ENCODE measurements at places on chromosomes 5 and 9.

DNA sequence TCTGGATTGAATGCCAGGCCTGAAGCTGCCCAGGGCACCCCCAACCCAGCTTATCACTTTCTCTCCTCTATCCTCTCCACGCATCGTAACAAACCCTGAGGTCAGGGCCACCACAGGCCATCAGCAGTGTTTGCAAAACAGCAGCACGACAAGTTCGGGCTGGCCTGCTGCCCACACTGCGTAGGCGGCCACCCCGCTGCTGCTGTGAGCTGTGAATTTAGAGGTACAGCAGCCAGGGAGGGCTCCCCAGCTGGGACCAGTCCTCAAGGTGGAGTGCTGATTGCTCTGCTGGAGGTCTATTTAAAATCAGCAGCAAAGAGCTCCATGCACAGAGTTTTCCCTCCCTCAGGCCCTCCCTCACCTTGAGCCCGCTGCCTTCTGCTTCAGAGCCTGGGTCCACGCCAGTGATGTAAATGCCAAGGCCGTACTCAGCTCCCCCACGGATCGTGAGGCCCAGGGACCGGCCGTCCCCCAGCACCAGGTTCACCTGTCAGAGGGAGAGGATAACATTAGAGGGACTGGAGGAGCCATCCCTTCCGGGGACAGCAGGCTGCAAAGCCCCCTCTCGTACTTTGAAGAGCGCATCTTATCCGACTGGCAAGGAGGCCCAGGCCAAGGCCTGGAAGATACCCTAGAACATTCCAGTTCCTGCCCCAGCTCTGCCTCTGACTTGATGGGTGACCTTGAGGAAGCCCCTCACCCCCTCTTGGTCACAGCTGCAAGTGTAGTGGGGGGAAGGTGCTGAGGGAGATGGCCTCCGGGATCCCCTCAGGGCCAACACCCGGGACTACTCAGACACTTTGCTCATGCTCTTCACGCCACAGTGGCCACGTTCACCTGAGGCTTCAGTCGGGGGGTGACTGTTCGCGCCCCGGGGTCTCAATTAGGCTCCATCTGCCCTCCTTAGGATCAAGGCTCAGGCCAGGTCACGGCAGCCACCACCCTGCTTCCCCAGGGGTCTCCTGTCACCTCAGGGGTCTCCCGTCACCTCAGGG lies 39.1 kb downstream of the WHRN start:
- DNase-seq = no peak

GRCh38 chr5:132363431-132364112 lies 5.9 kb upstream of the SLC22A5 start:
- DNase-seq = peak; percentile 89

GRCh38 chr5:147098233-147098790 lies 136.5 kb upstream of the STK32A start:
- peak; percentile 37 for DNase-seq

DNA sequence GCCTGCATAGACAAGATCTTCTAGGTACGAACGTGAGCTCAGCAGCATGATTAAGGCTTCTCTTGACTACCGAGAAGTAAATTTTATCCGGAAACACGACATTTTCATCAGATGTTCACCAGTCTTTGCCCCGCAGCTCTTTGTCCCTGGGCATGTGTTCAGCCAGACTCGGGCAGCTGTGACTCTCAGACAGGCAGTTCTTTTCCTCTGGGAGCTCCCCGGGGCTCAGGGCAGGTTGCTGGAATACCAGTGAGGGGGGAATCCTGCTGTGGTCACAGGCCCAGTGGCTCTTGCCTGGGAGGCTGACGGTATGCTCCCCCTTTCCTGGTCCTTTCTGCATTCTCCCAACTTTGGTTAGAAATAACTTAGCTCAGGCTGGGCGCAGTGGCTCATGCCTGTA lies 186.1 kb downstream of the GNA14 start:
- no peak for DNase-seq

DNA sequence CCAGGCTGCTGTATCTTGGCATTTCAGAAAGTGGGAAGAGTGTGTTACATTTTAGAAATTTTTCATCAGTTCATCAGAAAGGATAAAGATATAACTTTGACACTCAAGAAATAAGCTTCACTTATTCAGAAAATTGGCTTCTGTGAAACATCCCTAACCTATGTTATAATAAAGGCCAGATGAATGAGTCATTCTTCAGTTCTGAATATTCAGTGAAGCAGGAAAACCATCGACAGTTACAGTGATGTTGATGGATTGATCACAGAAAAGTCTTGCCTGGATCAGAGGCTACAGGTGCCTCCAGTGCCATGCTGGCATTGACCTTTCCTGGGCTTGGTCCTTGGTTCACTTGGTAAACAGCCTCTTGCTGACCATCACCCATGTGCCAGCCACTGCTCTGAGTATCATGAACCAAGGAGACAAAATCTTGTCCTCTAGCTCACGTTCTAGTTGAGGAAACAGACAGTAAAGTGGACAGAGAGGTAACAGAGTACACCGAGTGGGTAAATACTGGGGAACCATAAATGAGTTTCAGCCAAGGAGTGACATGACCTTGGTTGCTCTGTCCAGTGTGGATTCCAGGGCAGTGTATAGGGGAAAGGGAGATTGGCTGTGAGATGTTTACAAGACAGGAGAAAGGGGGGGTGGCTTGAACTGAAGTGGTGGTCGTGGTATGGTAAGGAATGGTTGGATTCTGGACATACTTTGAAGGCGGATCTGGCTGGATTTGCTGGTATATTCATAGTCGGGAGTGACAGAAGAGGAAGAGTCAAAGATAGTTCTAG lies 98.6 kb downstream of the AMBP start:
- DNase-seq = no peak

DNA sequence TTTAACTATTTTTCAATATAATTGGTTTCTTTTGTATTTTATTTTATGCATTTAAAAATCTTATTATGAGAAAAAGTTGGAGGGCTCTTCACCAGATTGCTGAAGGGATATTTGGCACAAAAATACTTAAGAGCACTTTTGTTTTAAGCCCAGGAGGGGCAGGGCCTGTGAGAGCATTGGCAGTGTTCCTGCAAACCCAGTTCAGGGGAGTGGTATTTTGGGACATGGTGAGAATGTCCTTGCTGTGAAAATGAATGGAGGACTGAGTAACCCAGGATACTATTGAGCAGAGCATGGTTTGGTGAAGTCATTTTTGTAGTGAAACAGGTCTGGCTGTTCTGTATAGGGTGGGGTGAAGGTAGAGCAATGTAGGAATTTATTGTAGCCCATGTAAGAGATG lies 121.4 kb downstream of the KCTD16 start:
- no peak for DNase-seq

GRCh38 chr9:107046692-107047091 lies 183.7 kb downstream of the ZNF462 start:
- DNase-seq = no peak

GRCh38 chr5:172666251-172666650 lies 25.2 kb downstream of the NEURL1B start:
- no peak for DNase-seq

- DNase-seq = peak; percentile 38
Observed at GRCh38 chr5:112186401-112186990, 232.6 kb downstream of the EPB41L4A start.

DNA sequence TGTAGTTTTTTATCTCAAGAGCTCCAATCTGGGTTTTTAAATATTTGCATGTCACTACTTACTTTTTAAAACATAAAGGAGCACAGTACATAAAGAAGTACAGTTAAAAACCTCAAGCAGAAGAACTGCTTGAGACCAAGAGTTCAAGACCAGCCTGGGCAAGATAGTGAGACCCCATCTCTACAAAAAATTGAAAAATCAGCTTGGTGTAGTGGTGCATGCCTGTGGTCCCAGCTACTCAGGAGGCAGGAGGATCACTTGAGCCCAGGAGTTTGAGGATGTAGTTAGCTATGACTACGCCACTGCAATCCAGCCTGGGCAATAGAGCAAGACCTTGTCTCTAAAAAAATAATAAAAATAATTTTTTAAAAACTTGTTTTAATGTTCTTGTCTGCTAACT lies 972.7 kb upstream of the DMAC1 start:
- DNase-seq = no peak

DNA sequence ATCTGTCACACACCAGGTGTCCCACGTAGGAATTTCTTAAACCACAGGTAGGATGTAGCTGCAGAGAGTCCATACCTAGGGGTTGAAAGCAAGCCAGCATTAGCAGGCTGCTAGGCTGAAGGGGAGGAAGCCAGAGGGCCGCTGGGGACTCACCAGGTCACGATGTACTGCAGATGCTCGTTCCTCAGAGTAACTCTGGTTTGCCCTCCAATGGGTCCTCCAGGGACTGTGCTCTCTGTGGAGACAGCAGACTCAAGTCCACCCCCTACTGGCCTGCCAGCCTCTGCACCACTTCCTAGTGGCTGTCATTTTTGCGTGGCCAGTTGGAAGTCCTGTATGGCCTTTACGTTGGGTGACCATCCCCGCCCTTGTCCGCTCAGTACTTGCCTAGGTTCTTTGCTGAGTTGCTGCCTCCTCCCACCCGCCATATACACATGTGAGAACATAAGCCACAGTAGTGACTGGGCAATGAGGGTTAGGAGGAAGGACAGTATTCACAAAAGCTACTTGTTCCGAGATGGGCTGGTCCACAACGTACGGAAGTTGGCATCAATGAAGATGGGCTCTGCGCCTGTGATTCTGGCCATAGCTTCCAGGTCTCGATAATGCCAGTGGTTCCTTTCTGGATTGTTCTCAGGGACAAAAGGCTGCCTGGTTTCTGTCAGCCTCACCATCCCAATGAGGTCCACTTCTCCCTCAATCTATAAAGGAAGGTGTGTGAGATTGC lies 4.1 kb downstream of the RPL7A start:
- DNase-seq = peak; percentile 64

- no peak for DNase-seq
Observed at GRCh38 chr9:1217076-1217475, 166.9 kb downstream of the DMRT2 start.

GRCh38 chr9:110452227-110452801 lies 114.7 kb upstream of the TXNDC8 start:
- DNase-seq = no peak

DNA sequence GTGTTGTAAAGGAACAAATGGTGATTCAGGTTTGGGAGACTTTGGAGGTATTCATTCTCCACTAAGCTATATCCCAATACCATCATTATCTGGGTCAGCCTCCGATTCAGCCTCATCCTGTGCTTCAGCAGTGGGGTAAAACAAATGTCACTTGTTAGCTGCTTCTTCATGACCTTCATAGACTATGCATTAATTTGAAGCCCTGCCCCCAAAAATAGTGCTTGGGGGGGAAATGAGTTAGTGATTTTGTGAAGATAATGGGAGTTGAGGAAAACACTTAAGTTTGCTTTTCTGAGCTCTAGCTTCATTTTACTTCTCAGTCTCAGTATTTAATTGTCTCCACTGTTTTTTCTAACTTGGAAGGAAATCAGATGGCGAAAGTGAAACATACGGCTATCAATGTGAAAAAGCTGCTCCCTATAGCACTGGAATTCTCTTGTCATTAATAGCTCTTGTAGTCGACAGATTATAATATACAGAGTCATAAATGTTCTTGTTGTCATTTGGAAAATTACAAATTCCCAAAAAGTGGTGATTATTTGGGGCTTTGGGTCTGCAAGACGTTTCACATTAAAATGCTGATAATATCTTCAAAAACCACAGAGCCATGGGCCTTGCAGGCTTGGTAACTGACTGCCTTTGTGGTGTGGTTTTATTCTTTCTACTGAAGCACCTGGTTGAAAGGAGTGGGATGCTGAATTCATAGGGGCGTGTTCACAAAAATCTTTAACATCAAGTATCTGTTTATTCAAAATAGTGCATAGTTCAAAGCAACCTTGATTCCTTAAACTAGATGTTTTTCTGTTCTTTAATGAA lies 40.0 kb downstream of the PIK3R1 start:
- DNase-seq = no peak

GRCh38 chr5:178212241-178213002 lies 8.1 kb downstream of the HNRNPAB start:
- DNase-seq = no peak

DNA sequence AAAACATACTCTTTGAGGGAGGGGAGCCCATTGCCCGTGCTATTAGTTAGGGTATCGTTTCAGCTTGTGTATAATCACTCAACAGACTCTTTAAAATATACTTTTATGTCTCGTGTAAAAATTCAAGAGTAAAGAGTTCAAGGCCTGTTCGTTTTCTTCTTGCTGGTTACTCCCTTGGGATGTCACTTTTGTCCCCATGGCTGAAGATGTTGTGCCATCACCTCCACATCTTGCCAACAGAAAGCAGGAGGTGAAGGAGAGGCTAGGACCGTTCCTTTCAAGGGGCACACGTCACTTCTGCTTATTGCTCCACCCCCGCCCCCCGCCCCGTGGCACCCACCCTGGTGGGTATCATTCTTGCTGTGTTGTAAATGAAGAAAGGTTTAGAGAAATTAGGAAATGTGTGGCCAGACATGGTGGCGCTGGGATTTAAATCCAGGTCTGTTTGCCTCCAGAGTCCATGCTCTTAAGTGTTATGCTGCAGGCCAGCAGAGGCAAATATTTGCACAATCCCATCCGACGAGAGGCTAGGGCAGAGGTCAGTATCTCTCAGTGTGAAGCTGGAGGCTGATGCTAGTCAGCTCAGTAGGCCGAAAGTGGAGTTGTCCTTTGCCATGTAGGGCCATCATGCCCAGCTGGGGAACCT lies 3.0 kb downstream of the MLANA start:
- no peak for DNase-seq

DNA sequence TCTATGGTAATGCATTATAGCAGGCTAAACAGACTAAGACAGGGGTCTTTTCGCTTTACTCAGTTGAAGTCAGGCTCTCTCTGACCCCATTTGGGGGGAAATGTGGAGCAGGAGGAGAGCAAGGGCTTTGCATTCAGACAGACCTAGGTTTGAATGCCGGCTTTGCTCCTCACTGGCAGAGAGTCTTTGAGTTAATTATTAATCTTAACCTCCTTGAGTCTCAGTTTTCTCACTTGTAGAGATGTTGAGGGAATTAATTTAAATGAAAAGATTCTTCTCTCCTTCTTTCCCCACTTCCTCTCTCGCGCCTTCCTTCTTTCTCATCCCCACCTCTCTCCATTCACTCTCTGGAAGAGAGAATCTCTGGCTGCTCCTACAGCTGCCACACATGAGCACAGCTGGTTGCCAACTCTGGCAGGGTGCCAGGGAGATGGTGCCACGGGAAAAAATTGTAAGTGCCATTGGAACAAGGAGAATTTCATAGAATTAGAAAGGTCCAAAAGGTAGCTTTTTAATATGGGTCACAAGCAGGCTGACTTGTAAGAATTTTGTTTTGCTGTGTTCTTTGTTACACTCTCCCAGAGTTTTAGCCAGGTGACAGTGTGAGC lies 25.2 kb upstream of the GLRA1 start:
- no peak for DNase-seq
